ENCODE measurements at places on chromosomes 7 and 10.

DNA sequence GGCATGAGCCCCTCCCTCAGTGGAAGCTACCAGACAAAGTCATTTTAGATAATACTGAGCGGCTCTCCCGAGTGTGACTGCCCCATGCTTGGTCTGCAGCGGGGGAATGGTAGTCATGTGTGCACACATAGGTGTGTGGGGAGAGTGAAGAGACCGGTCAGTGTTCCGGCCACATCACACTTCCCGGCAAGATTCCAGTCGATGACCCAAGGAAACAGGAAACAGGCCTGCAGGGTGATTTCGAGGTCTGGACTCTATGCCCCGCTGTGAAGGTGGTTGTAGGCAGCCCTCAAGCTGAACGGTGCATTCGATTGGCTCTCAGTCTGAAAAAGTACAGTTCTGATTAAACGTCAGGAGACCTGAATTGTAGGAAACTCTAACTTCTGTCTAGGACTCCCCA is 73.2 kb downstream of the SYPL1 start:
- DNase-seq, result no peak

GRCh38 chr7:54678763-54679489 is 80.1 kb downstream of the SEC61G start:
- no peak for DNase-seq

- peak; percentile 74 for DNase-seq
These were observed 78.9 kb downstream of the SVIL start for GRCh38 chr10:29555746-29556481.

DNA sequence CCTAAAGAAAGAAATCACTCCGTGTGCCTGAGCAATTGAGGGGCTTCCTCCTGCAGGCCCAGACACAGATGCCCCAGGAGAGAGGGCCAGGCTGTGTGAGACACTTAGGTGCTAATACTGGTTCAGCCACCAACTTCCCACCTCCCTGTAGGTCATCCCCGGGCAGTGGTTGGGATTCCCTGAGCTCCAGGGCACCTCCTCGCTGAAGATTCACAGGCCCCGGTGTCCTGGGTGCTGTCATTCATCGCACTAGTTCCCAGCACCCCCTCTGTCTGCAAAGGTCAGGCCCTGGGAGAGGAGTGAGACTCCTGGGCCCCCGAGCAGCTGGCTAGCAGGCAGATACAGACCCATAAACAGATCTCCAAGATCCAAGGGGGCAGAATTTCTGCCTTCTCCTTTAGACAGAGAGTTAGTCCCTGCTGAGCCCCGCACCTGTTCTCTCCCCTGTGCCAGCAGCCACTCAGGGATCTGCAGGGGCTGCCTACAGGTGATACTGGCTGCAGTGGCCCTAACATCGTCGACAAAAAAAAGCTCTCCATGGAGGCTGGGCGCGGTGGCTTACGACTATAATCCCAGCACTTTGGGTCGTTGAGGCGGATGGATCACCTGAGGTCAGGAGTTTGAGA is 38.2 kb upstream of the GTF2I start:
- no peak for DNase-seq

DNA sequence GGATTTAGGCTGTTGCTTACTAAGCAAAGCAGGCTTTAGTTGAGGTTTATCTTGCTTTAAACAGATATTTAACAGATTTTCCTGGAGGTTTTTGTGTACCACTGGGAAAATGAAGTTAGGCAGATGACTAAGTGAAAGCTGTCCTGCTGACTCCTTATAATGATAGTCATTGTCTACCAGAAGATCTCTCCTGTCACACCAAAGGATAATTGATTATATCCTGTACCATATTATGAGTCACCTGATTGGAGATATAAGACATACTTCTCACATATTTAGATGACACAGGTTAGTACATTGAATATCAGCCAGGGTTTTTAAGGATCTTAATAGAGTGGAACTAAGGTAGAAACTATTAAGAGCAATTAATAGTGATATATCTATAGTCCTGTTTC is 68.4 kb downstream of the PTEN start:
- no peak for DNase-seq

DNA sequence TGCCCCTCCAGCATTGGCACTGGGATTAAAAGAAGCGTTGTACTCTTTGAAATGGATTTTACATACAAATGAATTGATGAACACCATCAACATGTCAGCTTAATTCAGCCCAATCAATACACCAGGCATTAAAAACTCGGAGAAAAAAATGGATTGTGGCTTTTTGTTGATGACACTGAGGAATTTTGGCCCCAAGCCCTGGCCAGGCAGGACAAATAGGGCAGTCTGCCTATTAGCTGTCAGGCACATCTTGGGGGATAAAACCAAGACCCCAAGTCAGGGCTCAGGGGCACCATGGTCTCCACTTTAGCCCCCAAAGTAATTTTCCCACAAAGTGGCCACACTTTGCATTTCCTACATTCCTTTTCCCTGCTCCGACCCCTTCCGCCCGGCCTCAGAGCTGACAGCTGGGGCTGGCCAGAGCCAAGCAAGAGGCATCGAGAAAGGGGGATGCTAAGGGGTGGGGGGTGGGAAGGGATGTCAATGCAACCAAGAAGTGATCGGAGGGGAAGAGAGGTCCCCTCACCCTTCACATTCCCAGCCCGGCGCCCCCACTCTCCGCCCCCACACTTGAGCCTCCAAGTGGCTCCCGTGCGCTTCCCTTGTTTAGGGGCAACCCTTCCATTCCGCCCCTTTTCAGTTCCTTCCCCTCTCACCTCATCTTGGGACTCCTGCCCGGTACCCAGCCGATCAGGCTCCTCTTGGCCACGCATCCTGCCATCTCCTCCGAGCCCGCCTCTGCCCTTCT is 711 bp downstream of the HIP1 start:
- DNase-seq, result peak; percentile 42

DNA sequence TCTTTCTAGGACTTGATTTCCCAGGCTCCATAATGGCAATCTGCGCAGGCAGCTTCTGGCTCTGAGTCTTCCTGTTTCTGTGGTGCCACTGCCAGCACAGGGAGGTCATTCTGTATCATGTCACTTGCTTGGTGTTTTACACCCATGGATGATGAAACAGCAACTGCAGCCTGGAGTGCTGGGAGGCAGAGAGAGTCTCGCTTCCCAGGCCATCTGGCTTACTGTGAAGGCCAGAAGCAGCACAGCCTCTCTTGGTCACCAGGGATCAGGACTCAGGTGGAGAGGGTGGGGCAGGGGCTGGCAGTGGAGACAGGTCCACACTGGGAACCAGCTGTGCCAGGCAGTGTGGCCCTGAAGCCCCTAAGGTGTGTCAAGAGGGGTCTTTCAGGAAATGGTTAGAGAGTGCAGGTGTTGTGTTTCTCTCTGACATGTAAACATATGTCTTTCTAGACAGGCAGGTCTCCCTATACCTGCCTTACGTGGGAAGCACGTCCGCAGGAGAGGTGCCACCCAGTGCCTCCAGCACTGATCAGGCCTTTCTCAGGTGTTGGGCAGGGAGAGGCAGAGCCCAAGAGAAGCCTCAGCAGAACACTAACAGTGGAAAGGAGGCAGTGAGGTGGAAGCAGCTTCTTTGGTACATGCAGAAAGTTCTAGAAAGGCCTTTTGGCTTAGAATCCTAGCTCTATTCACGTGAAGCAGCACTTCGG is 71.4 kb downstream of the INSIG1 start:
- DNase-seq, result no peak

GRCh38 chr10:5490698-5491464 is 8.5 kb downstream of the CALML5 start:
- DNase-seq, result no peak

GRCh38 chr7:151454932-151455530 is 15.1 kb upstream of the CRYGN start:
- no peak for DNase-seq

DNA sequence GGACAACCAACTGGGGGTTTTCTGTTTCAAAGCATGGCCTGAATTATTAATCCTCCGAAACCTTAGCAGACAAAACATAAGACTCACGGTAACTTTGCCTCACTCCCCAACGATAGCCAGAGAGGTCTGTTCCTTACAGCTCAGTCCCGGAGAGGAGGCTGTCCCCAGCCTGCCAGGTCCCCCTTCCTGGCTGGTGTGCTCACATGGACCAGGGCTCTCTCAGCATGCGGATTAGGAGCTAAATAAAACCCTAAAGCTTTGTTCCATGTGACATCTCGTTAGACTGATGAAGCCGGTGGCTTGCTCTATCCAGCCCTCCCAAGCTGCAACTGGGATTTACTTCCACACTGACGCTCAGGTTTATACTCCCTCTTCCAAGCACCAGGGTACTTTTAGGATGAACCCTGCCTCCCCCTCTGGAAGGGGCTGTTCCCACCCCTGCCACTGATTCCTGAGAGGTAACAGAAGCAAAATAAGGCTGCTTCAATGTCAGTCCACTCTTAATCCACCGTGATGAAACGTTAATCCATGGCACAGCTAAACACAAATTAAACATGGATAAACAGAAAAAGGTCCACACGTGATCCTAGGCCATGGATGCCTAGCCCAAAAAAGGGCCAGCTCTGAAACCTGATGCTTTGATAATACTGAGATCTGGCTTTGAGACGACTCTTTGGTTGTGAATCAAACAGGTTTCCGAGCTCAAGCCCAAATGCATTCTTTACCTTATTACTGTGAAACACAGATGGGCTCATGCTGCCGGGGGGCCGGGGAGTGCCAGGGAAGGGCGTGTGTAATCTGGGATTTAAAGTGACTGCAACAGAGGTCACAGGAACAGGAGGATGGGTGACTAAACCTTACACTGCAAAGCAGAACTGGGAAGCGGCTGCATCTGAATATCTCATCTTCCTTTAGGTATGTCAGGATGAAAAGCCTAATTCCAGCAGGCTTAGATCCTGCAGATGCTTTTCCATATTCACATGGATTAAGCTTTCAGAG is 86.2 kb downstream of the ZRANB1 start:
- no peak for DNase-seq

DNA sequence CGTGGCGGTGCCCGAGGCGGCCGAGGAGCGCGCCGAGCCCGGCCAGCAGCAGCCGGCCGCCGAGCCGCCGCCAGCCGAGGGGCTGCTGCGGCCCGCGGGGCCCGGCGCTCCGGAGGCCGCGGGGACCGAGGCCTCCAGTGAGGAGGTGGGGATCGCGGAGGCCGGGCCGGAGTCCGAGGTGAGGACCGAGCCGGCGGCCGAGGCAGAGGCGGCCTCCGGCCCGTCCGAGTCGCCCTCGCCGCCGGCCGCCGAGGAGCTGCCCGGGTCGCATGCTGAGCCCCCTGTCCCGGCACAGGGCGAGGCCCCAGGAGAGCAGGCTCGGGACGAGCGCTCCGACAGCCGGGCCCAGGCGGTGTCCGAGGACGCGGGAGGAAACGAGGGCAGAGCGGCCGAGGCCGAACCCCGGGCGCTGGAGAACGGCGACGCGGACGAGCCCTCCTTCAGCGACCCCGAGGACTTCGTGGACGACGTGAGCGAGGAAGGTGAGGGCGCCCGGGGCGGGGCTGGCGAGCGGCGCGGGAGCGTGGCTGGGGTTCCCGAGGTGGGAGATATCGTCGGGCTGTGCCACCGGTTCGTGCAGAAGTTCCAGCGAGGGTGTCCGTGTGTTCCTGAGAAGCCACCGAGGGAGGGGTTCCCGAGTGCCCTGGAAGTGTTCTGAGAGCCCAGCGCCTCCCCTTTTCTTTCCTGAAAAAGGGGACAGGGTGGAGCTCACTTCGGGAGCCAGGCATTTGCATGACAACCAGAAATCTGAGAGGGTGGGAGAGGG is 495 bp downstream of the EIF3B start:
- DNase-seq, result peak; percentile 32

DNA sequence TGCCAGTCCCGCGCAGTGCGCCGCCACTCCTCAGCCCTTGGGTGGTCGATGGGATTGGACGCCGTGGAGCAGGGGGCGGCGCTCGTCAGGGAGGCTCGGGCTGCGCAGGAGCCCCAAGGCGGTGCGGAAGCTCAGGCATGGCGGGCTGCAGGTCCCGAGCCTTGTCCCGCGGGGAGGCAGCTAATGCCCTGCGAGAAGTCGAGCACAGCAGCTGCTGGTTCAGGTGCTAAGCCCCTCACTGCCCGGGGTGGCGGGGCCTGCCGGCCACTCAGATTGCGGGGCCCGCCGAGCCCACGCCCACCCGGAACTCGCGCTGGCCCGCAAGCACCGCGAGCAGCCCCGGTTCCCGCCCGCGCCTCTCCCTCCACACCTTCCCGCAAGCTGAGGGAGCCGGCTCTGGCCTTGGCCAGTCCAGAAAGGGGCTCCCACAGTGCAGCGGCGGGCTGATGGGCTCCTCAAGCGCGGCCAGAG is 14.4 kb upstream of the WASL start:
- no peak for DNase-seq

- no peak for DNase-seq
These were observed 8.0 kb downstream of the VENTX start for GRCh38 chr10:133245439-133246235.

GRCh38 chr7:90824386-90825307 is 228.5 kb downstream of the CDK14 start:
- DNase-seq, result no peak

DNA sequence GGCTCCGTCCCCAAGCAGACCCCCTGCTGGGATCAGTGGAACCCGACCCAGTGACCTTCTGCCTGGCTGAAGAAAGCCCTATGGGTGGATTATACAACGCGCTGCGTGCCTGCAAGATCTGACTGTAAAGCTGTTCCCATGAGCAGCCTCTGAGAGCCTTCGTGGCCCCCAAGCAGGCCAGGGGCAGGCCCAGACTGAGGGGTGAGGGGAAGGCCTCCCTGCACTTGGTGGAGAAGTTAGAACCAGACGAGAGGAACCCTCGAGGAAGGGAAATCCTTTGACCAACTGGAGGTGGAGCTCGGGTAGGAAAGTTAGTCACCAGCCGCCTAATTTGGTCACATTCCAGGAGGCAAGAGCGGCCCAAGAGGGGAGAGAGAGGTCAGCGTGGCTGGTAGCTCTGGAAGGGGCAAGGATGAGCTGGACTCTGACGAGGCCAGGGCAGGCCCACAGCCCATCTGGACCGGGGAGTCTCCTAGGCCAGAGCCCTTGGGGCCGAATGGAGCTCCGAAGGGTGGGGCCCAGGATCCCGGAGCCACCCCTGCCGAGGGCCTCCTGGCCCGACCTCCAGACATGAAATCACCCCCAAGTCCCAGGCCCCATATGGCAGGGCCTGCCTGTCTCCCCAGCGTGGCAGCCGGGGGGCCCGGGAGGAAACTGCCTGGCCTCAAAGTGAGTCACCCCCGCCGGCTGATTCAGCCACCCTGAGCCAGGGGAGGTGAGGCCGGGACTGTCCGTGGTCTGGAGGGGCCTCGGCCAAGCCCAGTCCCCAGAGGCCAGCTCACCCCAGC is 23.3 kb upstream of the PDGFA start:
- DNase-seq, result peak; percentile 90

DNA sequence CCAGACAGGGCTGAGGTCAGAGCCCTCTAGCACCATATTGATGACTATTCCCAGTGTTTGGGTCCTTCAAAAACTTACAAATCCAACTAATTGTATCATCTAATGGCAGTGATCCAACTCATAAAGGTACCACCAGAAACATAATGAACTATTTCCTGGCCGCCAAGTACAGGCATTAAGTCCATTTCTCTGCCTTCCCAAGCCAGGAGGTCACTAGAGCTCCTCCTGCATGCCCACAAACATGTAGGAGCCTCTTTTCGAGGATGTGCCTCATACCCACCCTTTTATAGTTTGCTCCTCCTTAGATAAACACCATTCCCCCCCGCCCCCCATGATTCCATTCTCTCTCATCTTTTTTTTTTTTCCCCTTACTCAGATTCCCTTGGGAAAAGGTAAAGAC is 91.3 kb downstream of the CHN2 start:
- DNase-seq, result no peak

All from SJSA1 (cell line).